ENCODE measurements at places on chromosomes 5 and 9. TPM values are rescaled to one million over a fixed set of nuclear protein-coding genes. Genes with fewer than 3 reads are reported as not detected.

GRCh38 chr5:171989946-171990712, 16.3 kb downstream of the FBXW11 start:
- no peak for DNase-seq

DNA sequence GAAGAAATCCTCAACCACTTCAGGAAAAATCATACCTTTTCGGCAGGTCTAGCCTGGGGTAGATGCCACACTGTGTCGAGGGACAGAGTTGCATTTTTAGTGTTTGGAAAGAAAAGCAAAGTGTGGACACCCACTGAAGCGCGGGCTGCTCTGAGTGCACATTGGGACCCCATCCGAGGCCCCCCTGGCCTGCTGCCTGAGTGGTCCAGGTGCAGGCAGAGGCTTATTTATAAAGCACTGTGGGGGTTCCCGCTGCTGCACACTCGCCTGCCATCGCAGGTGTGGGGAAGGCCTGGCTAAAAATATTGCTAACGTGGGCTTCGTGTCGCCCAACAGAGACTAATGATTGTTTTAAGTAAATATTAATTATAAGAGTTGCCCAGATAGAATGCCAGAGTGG, 119.4 kb downstream of the CRB2 start:
- DNase-seq = no peak

DNA sequence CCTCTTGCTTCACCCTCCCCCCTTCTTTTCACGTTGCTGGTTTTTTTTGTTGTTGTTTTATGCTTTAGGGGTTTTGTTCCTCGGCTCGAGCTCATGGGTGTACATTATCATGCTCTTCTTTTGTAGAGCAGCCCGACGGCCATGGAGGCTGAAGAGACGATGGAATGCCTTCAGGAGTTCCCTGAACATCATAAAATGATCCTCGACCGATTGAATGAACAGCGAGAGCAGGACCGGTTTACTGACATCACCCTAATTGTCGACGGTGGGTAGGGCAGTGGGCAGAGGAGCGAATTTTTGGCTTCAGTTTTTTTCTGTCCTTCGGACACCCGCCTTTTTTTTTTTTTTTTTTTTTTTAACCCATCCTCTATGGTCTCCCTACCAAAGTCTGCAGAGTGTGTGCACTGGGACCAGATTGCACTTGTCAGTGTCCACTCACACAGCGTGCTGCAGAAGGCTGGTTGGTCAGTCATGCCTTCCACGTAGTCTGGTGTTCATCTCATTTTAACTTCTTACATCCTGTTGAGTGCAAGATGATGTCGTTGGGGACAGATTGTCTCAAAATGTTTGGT, 1.3 kb downstream of the ZNF131 start:
- peak; percentile 37 for DNase-seq

GRCh38 chr9:36040271-36040925, 3.7 kb downstream of the RECK start:
- DNase-seq = no peak

- no peak for DNase-seq
Measured at GRCh38 chr5:167415779-167416746, 875.4 kb upstream of the WWC1 start.

TAF11L5 gene
- not detected for polyA plus RNA-seq

All from left renal cortex interstitium (tissue), 4 donors.